Lower lobe of right lung (tissue), 2 donors: ENCODE measurements at places on chromosomes 3 and 15.

- no peak for DNase-seq
These were observed 236.6 kb downstream of the MFSD1 start for GRCh38 chr3:159038405-159038804.

DNA sequence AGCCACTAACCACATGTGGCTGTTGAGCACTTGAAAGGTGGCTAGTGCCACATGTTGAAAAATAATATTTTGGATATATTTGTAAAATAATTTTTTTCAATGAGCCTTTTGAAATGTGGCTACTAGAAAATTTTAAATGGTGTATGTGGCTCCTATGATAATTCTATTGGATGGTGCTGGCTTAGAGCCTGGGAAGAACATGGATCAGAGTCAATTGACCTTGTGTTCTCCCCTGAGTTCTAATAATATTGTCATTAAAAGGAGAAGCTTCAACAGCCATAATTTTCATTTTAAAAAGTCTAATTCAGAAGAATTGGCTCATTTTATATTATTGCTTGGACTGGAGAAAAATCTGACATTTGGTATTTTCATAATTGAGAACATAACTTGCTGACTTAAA, 167.3 kb downstream of the LPP start:
- no peak for DNase-seq

- DNase-seq = no peak
These were observed 55.0 kb downstream of the SMAD6 start for GRCh38 chr15:66757030-66757429.

GRCh38 chr15:70580958-70581357, 182.4 kb downstream of the UACA start:
- DNase-seq = no peak

DNA sequence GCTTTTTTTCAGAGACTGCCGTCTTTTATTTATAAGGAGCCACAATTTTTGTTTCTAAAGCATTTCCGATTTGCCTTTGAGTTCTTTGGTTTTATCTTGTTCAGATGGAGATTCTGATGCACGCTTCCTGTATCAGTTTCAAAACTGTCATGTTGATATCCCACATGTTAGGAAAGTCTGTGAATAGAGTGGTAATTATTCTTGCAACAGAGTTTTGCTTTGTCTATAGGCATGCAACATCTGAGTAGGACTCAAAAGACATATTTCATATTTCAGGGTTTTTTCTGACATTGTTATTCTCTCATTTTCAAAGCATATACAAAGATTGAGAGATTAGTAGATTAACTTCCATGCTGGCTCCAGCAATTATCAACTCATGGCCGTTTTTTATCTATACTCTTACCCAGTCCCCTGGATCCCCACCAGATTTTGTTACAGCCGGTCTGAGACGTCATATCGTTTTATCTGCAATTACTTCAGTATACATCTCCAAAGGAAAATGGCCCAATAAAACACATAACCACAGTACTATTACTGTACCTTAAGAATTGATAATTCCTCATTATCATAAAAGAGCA, 22.4 kb downstream of the PAQR5 start:
- no peak for DNase-seq

- no peak for DNase-seq
These were observed 27.6 kb downstream of the ZNF860 start for GRCh38 chr3:32009101-32009500.

GRCh38 chr15:92082006-92082843, 228.7 kb downstream of the SLCO3A1 start:
- no peak for DNase-seq

GRCh38 chr3:150495149-150495548, 51.1 kb downstream of the SERP1 start:
- DNase-seq = no peak
